ENCODE measurements at places on chromosomes 13 and 19.

- DNase-seq: no peak
Measured at GRCh38 chr19:15431396-15432017, 12.7 kb upstream of the AKAP8L start.

GRCh38 chr13:45775401-45775963 is 73.4 kb downstream of the CBY2 start:
- DNase-seq: no peak

DNA sequence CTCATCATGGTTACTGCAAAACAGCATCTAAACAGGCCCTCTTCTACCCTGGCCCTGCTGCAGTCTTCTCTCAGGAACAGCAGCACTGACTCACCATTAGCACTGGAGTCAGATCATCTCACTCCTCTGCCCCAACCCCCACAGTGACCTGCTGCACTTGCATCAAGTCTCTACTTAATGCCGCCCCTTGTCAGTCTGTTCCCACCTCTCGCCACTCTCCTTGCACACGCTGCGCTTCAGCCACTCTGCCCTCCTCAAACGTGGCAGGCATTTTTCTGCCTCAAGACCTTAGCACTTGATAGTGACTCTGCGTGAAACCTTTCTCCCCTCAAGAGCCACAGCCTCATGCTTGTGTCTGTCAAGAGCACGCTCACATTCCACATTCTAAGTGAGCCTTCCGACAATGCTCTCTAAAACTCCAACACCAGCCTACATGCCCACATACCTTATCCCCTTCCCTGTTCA is 22.1 kb downstream of the MIPEP start:
- no peak for DNase-seq

- no peak for DNase-seq
Measured at GRCh38 chr19:18475762-18476331, 37.9 kb upstream of the ISYNA1 start.

GRCh38 chr19:50427997-50428425 is 4.7 kb upstream of the MYBPC2 start:
- no peak for DNase-seq

GRCh38 chr13:19266979-19267378 is 85.4 kb upstream of the TUBA3C start:
- DNase-seq: no peak

- no peak for DNase-seq
Measured at GRCh38 chr13:80250213-80250810, 90.6 kb downstream of the SPRY2 start.

DNA sequence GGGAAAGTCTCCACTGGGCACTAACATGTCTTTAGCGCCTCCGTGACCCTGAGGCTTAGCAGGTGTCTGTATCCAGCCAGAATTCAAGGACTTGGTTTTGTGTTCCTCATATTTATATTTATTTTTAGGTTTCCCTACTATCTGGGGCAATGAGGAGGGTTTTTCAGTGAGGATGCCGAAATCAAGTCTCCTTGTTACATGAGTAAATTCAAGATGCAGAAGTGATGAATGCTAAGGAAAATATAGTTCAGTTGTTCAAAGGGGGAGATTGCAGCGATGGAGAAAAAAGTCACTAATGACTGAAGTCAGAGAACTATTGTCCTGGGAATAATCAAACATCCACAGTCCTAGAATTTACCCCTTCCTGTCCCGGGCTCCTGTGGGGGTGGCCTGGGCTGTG is 791 bp upstream of the ADGRE2 start:
- DNase-seq: no peak
